A549 treated with CpdA at 1 μM for 4 hours (cell line): ENCODE measurements at places on chromosomes 13 and 19. TPM values are rescaled to one million over a fixed set of nuclear protein-coding genes. Genes with fewer than 3 reads are reported as not detected.

Gene CGB8
- 2.1 to 8.1 TPM (median 4.6 TPM) in 5 replicates for total RNA-seq

Gene ELSPBP1
- not detected in 5 replicates for total RNA-seq

Gene POSTN
- total RNA-seq, result 0.02 to 0.14 TPM (median 0.05 TPM) in 3 of 5 replicates, not detected in the others

Gene MEF2B
- 0.42 to 1.6 TPM (median 0.53 TPM) in 5 replicates for total RNA-seq

Gene IGFL4
- 0.37 to 0.74 TPM (median 0.51 TPM) in 5 replicates for total RNA-seq

Gene PSG4
- total RNA-seq, result 0.66 to 2.4 TPM (median 1.0 TPM) in 5 replicates

Gene COL4A2
- 130 to 176 TPM (median 153 TPM) in 5 replicates for total RNA-seq
